ENCODE measurements at places on chromosomes 16 and 17.

DNA sequence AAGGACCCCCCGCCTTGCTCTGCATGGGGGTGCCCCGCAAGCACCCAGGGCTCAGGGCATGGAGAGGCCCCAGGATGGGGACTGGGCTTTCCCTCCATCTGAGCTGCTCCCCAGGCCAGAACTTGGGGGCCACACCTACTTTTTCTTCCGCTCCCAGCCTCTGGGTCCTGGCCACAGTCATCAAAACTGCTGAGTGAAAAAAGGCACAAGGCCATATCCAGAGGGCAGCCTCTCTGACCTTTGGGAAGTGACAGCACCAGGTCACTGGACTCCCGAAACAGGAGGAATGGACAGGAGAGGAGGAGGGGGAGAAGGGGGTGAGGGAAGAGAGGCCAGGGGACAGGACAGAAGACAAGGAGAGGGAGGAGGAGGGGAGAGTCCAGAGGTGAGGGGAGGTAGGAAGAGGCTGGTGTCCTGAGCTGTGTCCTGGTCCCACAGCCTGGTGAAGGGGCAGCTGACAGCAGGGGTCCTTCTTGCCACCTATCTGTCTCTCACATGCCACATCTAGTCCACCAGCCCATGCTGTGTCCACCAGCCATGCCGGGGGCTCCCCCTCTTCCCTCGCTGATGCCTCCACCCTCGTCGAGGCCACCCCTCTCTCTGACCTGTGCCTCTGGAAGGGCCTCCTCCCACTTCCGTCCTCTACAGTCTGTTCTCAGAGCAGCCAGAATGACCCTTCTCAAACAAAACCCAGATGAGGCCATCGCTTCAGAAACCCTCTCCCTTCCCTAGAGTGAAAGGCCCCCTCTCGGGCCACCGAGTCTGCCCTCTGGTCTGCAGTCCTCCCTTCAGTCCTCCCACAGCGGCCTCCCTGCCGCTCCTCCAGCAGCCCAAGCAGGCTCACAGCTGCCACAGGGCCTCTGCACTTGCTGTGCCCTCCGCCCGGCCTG lies 73.9 kb upstream of the TOB1 start:
- no peak for DNase-seq

GRCh38 chr17:31156326-31156725 lies 61.5 kb downstream of the NF1 start:
- DNase-seq: no peak

- no peak for DNase-seq
Observed at GRCh38 chr16:1144476-1145382, 8.2 kb upstream of the CACNA1H start.

DNA sequence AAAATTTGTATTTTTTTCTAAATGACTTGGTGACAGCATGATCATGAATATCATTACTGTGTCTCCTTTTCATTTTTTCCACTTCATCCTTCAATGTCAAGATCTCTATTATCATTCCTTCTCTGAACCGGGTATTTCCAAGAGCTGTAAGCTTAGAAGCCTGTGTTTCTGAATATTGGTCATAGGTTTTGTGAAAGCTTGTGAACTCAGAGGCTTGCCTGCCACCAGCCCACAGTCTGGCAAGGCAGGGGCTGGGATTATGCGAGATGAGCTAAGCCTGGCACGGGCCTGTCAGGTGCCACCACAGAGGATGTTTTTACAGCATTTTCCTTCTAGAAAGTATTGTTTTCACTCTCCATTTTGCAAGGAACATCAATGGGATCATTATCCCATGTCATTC lies 92.8 kb downstream of the MYH10 start:
- DNase-seq: no peak

DNA sequence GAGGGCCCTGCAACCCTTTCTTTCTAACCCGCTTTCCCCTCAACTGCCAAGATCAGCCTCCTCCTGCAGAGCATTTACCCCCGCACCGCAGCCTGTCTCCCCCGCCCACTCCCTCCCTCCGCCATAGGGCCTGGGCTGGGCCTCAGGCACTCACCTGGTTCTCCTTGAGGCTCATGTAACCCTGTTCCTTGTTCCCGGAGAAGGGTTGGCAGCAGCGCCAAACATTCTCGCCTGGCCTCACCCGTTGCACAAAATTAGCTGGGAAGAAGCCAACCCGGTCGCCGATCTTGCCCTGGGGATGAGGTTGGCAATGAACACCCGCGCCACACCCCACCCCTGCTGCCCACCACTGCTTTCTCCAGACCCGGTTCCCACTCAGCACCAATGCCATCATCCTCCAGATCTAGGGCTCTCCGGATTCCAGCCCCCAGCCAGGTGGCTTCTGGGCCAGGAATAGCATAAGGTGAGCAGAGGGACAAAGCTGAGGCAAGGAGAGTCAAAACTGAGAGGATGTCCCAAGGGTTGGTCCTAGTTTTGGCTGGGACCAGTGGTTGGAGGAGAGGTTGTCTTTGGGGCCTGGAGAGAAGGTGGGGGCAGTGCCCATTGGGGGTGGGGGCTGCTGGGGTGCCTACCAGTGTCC lies 12.8 kb downstream of the STAC2 start:
- peak; percentile 51 for DNase-seq

DNA sequence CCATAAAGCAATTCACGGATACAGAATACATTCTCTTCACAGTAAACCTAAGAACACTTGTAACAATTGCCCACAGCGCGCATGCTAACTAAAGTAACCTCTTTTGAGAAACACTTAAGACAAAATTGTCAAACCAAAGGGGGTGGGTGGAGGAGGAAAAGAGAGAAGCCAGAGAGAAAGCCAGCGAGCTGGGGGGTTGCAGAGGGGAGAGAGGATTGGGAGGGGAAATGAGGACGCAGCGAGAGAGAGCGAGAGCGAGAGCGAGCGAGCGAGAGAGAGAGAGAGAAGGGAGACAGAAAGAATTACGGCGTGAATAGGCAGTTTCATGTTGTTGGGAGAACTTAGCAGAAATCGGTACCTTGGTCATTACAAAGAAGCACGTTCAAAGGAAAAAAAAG lies 1.6 kb upstream of the HOXB7 start:
- no peak for DNase-seq

GRCh38 chr16:3511286-3512180 lies 10.7 kb downstream of the CLUAP1 start:
- no peak for DNase-seq

GRCh38 chr16:68236137-68236825 lies 354 bp upstream of the ESRP2 start:
- DNase-seq: peak; percentile 37

DNA sequence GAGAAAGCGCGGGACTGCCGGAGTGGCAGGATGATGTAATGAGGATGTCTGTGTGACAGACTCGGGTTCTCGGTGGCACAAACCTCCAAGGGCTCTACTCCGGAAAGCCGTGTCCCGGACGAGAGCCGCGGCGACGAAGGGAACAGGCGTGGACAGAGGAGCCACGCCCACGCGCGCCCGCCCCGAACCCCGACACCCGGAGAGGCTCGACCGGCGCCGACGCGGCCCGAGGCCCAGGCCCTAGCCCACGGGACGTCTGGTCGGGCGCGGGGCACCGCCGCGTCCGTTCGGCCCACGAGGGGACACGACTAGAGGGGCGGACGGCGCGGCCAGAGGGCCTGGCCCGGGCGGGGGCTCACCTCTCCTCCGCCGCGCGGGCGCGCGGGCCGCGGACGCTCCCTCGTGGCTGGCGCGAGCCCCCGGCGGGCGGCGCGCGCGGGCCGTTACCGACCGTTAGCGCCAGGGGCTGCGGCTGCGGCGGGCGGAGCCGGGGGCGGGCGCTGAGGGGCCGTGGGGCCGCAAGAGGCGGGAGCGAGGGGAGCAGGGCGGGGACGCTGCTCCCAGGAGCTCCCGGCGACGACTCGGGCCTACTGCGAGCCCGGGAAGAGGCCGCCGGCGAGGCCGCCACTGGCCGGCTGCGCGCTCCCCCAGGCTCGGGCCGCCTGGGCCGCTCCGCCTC lies 2.1 kb upstream of the IRX5 start:
- no peak for DNase-seq

DNA sequence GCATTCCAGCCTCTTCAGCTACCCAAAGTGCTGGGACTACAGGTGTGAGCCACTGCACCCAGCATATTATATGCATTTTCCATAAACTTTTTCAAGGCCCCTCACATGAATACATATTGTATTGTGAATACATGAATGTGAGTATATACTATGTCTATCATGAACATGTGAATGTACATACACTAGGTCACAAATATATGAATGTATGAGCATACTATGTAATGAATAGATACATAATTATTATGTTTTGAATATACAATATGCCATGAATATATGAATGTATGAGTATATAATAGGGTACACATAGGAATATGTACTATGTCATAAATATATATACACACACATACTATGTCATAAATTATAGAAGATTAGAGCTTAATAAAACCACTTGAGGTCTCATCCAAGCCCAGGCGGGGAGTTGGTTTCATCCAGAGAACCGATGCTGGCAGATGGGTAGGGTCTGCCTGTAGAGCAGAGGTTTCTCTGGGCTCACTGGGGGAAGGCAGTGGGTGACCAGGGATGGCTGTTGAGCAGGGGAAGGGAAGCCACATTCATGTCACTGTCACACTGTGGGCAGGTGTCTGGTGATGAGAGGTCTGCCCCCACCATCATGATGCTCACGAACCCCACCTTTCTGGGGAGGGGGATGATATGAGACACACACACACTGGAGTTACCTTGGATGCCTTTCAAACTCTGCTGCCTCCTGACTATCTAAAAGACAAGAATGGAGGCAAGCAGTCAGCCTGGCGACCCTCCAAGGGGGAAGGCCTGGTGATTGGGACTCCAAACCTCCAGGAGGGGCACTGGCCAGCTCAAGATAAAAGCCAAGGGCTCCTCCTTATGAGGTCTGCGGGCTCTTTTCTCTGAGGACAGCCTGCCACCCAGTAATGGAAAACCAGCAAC lies 7.3 kb downstream of the C16orf95 start:
- DNase-seq: no peak

DNA sequence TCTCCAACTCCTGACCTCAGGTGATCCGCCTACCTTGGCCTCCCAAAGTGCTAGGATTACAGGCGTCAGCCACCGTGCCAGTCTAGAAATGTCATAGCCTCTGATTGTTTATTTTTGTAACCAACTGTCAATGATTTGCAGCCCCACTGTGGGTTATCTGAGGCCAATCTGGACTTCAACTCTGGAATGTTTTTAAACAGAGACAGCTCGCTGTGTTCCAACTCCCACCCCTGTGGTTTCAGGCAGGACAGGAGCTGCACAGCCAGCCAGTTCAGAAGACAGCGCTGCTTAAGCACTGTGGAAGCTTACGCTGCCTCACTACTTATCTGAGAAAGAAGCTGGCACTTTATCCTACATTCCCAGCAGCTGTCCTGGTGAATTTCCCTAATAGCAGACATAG lies 19.5 kb downstream of the MRM3 start:
- peak; percentile 80 for DNase-seq

DNA sequence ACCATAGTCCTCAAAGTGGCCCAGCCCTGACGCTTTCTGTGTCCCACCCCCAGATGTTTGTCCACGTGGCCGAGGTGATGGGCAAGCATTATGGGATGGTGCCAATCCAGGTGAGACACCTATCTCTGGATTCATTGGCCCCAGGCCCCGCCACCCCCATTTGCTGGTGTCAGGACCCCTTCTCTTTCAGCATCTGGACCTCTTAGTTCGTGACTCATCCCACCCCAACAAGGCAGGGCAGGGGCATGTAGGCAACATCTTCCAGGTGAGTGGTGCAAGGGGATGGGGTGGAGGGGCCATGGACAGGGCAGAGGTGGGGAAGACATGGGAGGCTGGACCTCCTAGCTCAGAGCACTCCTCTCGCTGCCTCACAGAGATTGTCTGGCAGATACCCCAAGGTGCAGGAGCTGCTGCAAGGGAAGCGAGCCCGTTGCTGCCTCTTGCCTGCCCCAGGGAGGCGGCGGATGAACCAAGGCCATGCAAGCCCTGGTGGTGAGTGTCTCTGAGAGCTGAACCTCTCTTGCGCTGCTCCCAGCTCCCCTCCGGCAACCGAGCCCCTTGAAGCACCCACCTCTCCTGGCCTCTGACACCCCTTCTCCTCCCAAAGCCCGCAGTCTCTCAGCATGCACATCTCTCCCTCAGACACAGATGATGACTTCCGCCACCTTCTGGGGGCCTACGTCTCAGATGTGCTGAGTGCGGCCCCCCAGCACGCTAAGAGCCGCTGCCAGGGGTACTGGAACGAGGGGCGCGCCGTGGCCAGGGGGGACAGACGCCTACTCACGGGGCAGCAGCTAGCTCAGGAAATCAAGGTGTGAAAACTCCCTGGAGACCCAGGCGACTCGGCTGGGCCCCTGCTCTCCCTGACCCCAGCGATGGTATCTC lies 3.6 kb downstream of the RNF112 start:
- DNase-seq: no peak

- DNase-seq: no peak
Observed at GRCh38 chr17:17499402-17500145, 3.4 kb upstream of the RASD1 start.

- peak; percentile 98 for DNase-seq
Observed at GRCh38 chr17:62065611-62066468, 762 bp upstream of the MED13 start.

DNA sequence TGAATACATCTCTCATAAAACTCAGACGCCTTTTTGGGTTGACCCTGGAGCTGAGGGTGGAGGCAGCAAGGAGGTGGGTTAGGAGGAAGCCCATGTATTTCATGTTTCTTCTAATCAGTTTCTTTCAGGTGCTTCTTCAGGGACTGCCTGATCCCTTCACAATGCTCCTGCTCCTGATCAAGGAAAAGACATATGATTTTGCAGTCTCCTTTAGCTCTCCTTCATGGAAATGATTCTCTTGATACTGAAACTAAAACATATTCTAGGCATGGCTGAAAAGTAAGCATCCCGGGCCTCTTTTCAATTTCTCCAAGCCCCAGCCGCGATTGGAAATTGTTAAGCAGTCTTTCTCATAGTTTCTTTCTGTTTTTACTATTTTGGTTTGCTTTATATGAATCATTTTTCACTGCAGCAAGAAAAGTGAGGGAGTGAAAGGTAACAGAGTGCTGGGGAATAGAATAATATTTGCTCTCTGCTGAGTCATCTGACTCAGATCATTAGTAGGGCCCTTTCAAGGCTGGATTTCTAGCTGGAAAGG lies 730.7 kb downstream of the CDH11 start:
- no peak for DNase-seq

GRCh38 chr17:58932956-58933355 lies 173.7 kb downstream of the TRIM37 start:
- DNase-seq: no peak

- DNase-seq: no peak
Observed at GRCh38 chr16:87132361-87133014, 184.7 kb downstream of the C16orf95 start.

DNA sequence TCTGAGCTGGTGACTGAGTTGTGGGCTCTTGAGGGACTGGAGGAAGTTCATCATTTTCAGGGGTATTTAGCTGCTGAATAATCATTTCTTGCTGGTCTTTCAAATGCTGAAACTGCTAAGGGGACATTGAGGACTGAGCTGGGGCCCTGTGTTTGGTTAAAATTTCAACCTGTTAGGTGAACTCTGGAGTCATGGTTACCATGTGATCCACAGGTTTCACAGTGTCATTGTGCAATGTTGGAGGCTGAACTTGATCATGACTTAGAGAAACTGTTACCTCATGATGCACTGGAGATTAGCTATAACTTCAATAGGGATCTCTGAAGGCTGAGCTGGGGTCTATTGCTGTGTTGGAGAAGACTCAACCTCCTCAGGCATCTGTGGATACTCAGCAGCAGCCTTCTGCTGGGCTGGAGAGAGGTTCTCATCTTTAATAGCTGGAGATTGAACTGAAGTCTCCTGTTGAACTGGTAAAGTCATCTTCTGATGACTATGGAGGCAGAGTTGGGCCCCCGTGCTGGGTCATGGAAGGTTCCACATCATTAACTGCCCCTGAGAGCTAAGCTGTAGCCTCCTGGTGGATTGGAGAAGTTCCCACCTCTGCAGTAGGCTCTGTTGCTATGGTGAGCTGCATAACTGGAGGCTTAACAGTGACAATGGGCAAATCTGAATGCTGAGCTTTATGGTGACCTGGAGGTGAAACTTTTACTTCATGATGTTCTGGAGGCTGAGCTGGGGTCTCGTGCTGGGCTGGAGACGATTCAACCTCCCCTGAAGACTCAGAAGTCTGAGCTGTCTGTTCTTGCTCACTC lies 15.2 kb downstream of the RDM1 start:
- no peak for DNase-seq

Data from gastrocnemius medialis (tissue), 4 donors.